Femur (tissue), 1 donor: ENCODE measurements at places on chromosomes 13 and 19.
A peak's percentile ranks its signal among the peaks of the same experiment; 100 is the strongest.

- peak; percentile 96 for DNase-seq
Measured at GRCh38 chr19:9945319-9945966, 9.1 kb upstream of the OLFM2 start.

- no peak for DNase-seq
Measured at GRCh38 chr13:67013709-67014108, 216.4 kb downstream of the PCDH9 start.

- no peak for DNase-seq
Measured at GRCh38 chr19:28943651-28944050, 269.3 kb downstream of the UQCRFS1 start.

DNA sequence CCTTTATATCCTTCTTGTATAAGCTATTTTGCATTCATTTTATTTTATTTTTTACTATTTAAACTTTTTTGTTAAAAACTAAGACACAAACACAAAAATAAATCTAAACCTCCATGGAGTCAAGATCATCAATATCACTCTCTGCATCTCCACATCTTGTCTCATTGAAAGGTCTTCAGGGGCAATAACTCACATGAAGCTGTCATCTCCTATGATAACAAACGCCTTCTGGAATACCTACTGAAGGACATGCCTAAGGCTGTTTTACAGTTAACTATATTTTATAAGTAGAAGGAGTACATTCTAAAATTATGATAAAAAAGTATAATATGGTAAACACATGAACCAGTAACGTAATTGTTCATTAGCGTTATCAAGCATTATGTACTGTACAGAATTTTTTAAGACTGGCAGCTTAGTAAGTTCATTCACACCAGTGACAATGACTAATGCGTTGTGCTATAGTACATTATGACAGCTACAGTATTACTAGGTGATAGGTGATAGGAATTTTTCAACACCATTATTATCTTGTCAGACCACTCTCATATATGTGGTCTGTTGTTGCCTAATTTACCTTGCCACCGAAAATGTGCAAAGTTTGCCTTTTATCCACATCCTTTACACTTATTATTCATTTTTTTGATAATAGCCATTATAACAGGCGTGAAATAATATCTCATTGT lies 390.7 kb upstream of the SLITRK1 start:
- no peak for DNase-seq

DNA sequence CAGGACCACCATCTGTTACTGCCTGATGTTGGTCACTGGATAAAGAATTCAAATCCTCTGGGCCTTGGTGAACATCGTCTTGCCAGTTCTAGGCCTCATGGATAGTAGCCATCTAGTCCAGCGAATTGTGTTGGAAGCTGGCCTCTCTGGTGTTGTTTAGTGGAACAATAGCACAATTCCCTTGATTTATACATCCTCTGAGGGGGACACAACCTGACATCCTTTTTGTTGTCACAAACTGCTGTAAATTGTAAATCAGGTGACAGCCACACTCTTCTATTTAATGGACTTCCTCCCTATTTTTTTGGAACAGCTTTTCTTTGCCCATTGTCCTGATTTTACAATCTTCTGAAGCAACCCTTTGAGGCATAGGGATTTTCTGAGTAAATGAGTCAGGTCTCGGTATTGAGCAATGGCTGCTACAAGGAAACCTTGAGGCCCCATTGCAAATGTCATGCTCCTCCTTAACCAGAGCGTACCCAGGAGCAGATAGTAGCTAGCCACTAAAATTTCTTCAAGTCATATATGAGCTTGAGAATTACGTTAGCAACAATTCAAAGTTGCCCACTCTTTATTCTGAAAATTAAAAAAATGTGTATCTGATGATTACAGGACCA lies 263.3 kb downstream of the COG6 start:
- no peak for DNase-seq

DNA sequence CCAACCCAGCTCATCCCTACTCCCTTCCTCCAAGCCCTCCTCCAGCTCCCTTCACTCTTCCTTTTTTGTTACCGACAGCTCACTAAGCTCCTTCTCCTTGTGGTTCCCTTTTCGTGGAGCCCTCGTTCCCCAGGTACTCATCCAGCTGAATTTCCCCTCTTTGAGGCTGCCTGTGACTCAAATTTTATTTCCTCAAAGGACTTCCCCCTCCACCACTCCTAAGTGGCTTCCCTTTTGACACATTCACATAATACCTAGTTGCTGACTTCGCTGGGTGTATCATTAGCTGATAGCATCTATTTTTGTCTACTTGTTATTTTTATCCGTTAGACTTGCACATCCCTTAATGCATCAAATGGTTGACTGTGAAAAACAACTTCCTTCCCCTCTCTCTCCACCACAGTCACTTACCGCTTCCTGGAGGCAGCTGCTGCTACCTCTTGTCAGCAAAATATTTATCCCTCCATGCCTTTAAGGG lies 14.5 kb downstream of the FFAR2 start:
- DNase-seq = no peak

- DNase-seq = no peak
Measured at GRCh38 chr13:109760402-109760801, 26.0 kb downstream of the IRS2 start.

DNA sequence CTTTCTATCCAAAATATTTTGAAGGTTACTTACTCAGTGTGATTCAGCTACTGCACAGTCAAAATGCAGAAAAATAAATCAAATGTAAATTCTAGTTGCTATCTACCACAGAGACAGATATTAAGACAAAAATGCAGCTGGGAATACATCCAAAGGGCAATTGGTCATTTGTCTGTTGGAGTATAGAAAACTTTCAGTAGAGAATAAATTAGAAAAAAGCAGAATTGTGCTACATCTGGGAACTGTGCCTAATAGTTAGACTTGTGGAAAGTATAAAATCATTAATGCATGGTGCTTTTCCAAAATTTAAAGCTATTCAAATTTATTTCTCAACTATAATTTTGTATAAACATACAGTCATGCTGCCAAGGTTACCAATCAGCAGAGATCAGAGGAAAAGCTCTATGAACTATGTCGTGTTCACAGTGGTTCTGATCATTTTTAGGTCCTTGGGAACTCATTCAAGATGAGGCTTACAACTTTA lies 1635.8 kb downstream of the PCDH9 start:
- no peak for DNase-seq

DNA sequence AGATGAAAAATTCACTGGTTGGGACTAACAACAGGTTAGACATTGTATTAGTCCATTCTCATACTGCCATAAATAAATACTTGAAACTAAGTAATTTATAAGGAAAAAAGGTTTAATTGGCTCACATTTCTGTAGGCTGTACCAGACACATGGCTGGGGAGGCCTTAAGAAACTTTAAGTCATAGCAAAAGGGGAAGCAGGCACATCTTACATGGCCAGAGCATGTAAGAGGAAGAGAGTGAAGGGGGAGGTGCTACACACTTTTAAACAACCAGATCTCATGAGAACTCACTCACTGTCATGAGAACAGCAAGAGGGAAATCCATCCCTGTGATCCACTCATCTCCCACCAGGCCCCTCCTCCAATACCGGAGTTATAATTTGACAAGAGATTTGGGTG lies 125.9 kb downstream of the SUCLA2 start:
- no peak for DNase-seq

GRCh38 chr19:13506471-13506820 lies at the start of gene CACNA1A:
TSS of gene CACNA1A (minus strand) at chr19:13506479. CDS start at chr19:13506224, 255 bp downstream.
- no peak for DNase-seq

DNA sequence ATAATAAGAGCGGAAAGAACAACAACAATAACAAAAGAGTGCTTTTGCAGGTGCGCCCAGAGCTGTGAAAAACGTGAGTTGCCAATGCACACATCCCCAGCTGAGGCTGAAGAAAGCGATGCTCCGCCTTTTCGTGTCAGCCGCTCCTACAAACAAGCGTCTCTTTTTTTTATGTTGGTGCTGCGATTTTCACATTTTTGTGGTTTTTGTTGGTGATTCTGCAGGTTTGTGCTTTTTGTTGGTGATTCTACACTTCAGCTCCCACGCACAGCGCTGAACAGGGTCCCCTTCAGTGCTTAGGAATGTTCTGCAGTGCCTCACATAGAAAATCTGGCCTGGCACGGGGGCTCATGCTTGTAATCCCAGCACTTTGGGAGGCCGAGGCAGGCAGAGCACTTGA lies 7.3 kb upstream of the SBK3 start:
- DNase-seq = no peak

- no peak for DNase-seq
Measured at GRCh38 chr13:73532582-73532981, 473.8 kb downstream of the KLF5 start.

GRCh38 chr13:21435687-21436151 lies 23.4 kb downstream of the ZDHHC20 start:
- DNase-seq = peak; percentile 46

- DNase-seq = no peak
Measured at GRCh38 chr13:101979825-101980224, 422.0 kb downstream of the FGF14 start.

GRCh38 chr19:33189453-33189852 lies 4.7 kb upstream of the LRP3 start:
- peak; percentile 12 for DNase-seq

GRCh38 chr13:36555151-36555986 lies 118.5 kb upstream of the SERTM1 start:
- DNase-seq = no peak

DNA sequence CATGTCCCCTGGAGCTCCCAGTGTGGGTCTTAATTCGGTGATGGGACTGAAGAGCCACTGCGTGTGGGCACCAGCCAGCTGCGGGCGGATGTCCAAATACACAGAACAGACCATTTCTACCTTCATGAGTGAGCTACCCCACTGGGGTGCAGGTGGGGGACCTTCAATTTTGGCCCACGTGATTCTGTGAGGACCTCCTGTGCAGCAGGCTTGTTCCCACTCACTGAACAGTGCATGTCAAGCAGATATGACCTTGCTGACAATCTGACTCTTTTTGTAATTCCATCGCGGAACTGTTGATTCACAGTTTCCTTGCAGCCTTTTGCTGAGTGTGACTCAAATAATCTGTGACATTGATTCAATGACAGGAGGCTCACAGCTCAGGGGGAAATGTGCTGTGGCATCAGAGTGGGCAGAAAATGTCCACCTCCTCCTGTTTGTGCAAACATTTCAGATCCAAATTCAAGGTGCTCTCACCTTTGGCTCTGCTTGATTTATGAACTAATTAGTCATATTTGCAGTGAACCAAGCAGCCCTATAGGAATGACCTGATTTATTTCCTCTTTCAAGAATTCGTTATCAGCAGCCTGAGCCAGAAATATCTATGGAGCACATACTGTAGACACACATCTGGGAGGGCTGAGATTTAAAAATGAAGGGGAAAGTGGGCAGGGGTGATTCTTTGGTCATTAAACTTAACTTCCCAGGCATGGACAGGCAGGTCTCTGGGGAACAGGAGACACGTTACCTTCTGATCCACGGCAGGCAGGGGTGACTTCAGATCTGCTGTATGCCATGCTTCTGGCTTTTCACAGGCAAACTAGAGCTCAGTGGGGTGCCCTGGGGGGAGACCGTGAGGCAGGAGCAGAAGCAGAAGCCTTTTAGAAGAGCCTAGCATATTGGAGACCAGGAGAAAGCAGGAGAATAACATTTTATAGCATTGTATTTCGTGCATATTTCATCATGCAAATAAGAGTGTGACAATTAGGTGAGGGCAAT lies 170.0 kb upstream of the KL start:
- DNase-seq = no peak

DNA sequence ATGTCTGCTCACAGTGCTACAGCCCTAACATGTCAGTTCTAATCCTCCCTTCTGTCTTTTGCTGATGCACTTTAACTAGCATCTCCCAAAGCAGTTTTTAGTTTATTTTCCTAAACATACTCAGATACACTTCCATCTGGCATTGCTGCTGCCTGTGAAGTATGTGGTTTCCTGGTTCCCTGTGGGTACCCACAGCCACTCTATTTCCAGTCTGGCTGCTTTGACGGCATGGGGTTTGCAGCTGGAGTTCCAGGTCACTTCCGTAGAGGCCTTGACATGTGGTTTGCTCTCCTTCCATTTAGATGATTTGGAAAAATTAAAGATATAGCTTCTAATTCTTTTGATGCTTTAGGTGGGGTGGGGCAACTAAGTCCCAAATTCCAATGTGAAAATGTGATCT lies 375.5 kb downstream of the PCDH20 start:
- peak; percentile 64 for DNase-seq

- no peak for DNase-seq
Measured at GRCh38 chr19:42089191-42089750, 13.3 kb downstream of the ZNF574 start.

- no peak for DNase-seq
Measured at GRCh38 chr13:25977216-25977615, 74.6 kb downstream of the SHISA2 start.

DNA sequence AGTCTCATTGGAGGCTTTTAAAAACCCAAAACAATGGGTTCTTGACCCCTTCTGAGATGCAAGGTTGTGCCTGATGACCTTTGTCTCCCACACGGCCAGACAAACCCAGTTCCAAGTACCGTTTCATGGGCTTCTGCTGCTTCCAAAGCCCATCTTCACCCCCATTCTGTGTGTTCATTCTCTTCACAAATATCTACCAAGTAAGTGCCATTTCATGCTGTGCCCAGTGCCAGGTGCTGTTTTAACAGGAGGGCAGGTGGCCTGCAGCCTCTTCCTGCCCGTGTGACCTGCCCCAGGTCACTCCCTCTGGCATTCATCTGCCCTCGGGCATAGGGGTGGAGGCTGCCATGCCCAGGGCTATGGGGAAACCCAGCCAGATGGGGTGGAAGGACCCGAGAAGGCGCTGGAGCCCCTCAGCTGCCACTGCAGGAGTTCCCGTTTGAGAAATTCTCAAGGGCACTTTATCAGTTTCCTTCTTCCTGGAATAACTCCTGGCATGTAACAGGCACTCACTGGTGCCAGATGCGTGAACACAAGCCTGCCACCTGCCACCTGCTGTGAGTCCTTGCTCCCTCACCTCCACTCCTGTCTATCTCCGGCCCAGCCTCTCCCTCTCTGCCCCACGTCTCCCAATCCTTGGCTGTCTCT lies 12.5 kb downstream of the CAPN12 start:
- DNase-seq = peak; percentile 13

DNA sequence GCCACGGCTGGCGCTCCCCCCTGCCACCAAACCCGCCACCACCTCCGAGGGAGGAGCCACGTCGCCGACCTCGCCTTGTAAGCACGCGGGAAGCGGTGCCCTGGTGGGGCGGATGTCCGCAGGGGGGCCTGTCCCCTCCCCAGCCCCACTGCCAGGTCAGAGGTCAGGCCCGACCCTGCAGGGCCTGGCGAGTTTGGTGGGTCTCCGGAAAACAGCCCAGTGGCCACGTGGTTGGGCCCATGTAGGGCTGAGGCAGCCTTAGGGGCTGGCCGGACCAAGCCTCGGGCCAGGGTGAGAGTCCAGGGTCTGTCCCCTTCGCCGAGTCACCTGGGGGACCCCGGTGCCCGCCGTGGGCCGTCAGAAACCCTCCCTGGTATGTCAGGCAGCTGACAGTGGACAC lies 26.5 kb downstream of the SMIM24 start:
- no peak for DNase-seq

GRCh38 chr19:36577271-36577996 lies 4.3 kb upstream of the ZNF529 start:
- no peak for DNase-seq

GRCh38 chr19:39941615-39942365 lies 7.4 kb upstream of the FCGBP start:
- no peak for DNase-seq
